NCI-H526 (cell line): ENCODE measurements at places on chromosomes 16 and 17.
A peak's percentile ranks its signal among the peaks of the same experiment; 100 is the strongest.

GRCh38 chr17:32261936-32262510 lies 3.6 kb upstream of the RHBDL3 start:
- DNase-seq: no peak

- DNase-seq: no peak
Measured at GRCh38 chr17:47728214-47728877, 4.7 kb upstream of the TBX21 start.

GRCh38 chr17:82370471-82371332 lies 863 bp upstream of the UTS2R start:
- DNase-seq: no peak

DNA sequence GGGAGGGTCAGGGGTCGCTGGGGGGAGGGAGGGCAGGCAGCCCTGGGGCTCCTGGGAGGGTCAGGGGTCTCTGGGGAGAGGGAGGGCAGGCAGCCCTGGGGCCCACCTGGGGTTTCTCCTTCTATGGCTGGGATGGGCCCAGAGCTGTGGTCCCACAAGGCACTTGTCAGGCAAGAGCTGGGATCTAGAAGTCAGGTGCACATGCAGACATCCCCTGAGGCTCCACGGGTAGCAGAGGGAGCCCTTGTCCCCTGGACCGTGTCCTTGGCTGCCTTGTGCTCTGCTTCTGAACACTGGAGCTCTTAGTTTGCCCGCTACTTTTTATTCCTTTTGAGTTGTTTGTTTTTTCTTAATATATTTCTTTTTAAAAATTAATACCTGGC lies 1.8 kb downstream of the TUBB3 start:
- peak; percentile 67 for DNase-seq

- DNase-seq: no peak
Measured at GRCh38 chr16:83397601-83398291, 410.0 kb upstream of the HSBP1 start.

DNA sequence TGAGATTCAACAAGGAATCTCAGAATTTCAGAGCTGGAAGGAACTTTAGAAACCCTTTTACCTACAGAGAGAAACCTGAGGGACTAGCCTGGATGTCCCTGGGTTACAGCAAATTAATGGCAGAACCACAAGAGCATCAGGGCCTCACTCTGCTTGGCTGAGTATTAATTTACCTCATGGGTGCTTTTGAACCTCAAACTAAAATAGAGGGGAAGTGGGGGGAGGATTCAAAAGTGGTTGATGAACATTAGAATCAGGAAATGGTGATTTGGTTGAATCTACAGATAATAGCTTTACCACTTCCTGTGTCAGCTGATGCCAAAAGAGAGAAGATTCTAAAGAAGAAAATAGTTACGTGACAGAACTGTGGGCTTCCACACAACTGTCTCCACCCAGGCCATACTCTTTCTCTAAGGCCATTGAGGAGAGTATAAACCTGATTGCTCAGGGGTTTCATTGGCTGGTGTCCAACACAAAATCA lies 11.3 kb upstream of the SKAP1 start:
- DNase-seq: no peak

- DNase-seq: no peak
Measured at GRCh38 chr17:66541461-66542128, 239.2 kb downstream of the PRKCA start.

- no peak for DNase-seq
Measured at GRCh38 chr17:62112229-62112628, 47.2 kb upstream of the MED13 start.

GRCh38 chr17:31093866-31094599 lies 744 bp upstream of the NF1 start:
- peak; percentile 52 for DNase-seq

- DNase-seq: no peak
Measured at GRCh38 chr17:54029986-54030385, 207.3 kb downstream of the KIF2B start.

DNA sequence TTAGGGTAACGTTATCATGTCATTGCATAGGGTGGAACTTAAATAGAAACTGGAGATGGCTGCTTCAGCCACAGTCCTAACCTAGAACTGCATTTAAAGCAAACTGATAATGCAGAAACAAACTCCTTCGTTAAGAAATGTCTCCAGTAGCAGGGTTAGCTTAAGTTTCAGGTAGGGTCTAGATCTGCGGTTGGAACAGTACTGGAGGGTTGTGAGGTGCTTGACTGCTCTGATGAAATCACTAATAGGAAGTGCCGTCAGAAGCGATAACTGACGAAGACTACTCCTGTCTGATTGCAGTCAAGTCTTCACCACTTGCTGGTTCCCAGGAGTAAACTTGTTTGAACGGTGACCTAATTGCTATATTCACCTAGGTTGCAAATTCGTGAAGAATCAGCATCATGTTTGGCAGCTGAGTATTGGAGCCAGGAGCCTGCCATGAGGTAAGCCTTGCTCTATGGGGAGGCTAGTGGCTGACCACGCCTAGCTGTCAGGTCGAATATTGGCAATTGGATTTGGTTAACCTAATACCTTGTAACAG lies 24.5 kb downstream of the TRPV2 start:
- no peak for DNase-seq

- DNase-seq: no peak
Measured at GRCh38 chr17:35053204-35053603, 10.3 kb downstream of the RFFL start.

DNA sequence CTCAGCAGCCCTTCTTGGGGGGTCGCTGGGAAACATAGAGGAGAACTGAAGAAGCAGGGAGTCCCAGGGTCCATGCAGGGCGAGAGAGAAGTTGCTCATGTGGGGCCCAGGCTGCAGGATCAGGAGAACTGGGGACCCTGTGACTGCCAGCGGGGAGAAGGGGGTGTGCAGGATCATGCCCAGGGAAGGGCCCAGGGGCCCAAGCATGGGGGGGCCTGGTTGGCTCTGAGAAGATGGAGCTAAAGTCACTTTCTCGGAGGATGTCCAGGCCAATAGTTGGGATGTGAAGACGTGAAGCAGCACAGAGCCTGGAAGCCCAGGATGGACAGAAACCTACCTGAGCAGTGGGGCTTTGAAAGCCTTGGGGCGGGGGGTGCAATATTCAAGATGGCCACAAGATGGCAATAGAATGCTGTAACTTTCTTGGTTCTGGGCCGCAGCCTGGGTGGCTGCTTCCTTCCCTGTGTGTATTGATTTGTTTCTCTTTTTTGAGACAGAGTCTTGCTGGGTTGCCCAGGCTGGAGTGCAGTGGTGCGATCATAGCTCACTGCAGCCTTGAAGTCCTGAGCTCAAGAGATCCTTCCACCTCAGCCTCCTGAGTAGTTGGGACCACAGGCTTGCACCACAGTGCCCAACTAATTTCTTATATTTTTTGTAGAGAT lies 3.4 kb downstream of the STH start:
- peak; percentile 80 for DNase-seq

DNA sequence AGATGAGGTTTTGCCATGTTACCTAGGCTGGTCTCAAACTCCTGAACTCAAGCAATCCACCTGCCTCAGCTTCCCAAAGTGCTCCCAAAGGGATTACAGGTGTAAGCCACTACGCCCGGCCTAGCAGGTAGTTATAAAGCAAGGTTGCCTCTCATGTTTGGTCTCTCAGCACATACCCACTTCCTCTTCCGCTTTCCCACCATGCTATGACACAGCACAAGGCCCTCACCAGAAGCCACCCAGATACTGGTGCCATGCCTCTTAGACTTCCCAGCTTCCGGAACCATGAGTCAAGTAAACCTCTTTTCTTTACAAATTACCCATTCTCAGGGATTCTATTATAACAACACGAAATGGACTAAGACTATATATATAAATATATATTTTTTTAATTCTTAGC lies 143.6 kb downstream of the COPRS start:
- DNase-seq: no peak

- DNase-seq: no peak
Measured at GRCh38 chr16:2500430-2500917, 13.3 kb upstream of the ATP6V0C start.

DNA sequence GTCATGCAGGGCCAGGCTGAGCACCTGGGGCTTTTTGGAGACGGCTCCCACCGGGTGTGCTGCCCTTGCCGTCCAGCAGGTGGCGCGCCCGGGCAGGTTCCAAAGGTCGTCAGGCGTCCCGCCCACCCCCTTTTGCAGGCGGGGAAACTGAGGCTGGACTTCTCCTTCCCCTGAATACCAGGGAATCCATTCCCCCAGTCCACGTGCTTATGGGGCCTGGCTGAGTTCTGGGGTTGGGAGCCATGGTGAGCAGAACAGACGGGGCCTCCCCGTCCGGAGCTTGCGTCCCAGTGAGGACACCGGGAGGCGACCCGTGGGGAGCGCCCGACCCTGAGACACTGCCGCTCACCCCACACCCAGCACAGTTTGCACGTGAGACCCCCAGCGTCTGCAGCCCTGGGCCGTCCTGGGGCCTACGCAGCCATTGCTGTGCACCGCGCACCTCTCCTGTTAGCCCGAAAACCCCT lies 51.8 kb upstream of the JPH3 start:
- DNase-seq: no peak

- no peak for DNase-seq
Measured at GRCh38 chr17:54372069-54372749, 528.4 kb upstream of the TOM1L1 start.

DNA sequence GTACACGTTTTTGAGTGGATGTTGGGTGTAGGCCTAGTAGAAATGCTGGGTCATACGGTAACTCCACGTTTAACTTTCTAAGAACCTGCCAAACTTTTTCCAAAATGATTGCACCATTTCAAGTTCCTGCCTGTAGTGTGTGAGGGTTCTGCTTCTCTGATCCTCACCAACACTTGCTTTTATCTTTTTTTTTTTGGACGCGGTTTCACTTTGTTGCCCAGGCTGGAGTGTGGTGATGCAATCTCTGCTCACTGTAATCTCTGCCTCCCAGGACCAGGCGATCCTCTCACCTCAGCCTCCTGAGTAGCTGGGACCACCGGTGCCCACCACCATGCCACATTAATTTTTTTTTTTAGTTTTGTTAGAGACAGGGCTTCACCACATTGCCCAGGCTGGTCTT lies 23.5 kb downstream of the ZNF750 start:
- no peak for DNase-seq

DNA sequence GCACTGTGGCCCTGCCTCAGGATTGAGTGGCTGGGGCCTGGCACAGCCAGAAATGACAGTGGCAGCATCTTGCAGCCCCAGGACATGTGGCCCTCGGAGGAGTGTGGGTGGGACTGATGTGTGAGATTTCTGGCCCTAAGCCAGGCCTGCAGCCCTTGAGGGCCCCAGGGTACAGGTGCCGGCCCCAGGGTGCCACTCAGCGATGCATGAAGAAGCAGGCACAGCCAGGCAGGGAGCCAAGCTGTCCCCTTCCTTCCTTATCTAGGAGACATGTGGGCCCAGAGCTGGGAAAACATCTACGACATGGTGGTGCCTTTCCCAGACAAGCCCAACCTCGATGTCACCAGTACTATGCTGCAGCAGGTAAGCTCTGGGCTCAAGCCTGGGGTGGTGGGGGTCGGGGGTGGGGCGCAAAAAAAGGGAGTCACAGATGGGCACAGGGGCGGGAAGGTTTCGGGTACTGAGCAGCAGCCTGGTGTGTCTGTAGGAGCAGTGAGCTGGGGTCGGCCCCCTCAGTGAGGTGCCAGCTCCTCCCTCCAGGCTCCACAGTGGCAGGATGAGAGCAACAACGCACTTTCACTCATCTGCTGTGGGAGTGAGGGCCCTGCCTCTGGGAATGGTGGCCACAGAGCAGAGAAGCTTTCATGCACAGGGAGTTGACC lies 4.1 kb downstream of the ACE start:
- DNase-seq: no peak

GRCh38 chr17:58783380-58783779 lies 27.7 kb downstream of the PPM1E start:
- DNase-seq: no peak

DNA sequence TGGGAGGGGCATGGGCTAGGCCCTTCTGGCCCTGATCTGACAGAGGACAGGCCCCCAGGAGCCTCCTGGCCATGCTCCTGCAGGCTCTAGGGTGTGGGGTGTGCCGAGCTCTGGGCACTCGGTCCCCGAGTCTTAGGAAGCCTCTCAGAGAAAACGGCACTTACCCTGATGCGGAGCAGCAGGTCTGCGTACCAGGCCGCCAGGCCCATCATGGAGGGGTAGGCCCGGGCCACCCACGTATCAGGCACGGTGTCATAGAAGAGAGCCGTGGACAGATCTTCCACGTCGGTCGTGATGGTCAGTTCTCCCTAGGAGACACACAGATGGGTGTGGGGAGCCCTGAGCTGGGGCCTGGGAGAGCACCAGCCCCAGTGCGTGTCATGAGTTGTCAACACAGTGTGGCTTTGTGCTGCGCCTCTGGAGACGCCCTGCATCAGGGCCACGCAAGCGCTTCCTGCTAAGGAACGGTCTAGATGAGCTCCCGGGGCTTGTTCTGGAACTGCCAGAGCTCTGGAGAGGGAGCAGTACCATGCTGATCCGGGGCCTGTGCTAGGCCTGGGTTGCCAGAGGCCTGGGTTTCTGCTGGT lies 47.9 kb downstream of the PGS1 start:
- no peak for DNase-seq

GRCh38 chr17:78409191-78409928 lies 30.9 kb downstream of the PGS1 start:
- peak; percentile 41 for DNase-seq

DNA sequence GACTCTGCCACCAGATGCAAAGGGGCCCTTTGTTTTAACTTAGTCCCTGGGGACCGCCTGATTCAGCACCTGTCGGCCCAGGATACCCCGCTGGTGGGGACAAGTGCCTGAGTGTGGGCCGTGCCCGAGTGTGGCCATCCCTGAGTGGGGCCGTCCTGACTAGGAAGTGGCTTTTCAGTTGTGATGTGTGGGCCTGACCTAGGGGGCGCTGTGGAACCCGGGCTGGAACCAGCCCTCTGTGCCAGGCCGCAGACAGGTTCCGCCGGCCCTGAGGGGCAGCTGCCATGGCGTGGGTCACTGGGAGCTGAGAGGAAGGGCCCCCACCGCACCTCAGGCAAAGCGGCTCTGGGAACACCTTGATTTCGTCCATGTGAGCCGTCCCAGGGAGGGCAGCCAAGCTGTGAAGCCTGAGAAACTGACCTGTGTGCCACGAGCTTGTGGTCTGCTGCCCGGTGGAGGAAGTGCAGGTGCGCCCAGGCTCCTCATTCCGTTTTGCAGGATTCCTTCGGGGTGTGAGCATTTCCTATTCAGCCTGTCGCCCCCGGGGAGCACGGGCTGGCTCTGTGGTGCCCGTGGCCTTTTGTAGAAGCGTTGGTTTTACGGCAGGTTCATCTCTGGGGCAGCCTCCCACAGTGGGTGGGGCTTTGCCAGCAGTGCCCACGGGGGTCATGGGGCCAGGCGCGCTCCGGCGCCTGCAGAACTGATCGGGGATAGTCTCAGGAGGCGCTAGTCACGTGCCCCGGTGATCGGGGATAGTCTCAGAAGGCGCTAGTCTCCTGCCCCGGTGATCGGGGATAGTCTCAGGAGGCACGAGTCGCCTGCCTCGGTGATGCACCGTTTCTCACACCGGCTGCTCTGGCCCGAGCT lies 5.3 kb downstream of the RPL13 start:
- DNase-seq: peak; percentile 75

DNA sequence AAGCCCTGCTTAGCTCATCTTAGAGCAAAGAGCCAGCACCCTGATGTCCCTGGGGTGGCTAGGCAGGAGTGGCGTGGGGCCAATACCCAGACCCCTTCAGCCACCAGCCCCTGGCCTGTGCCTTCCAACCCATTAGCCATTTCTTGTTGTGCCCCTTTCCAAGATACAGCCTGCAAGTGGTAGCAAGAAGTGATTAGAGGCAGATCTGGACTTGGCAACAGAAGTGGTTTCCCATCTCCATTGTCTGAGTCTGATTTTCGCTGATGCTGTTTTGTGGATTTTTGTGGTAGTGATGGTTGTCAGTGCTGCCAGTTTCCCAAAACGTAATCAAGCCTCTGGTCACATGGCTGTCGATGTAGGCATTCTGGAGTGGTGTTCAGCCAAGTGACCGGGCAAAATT lies 25.7 kb downstream of the PLCD3 start:
- no peak for DNase-seq

- DNase-seq: peak; percentile 86
Measured at GRCh38 chr16:4936991-4937781, at the start of gene PPL. Gene PPL (minus strand): TSS chr16:4937148. CDS start chr16:4937045, 103 bp downstream.
